ENCODE measurements at places on chromosomes 6 and 20.
A peak's percentile ranks its signal among the peaks of the same experiment; 100 is the strongest.

GRCh38 chr6:170160031-170160627 is 130.7 kb downstream of the DLL1 start:
- no peak for DNase-seq

GRCh38 chr6:145225500-145225899 is 509.8 kb downstream of the EPM2A start:
- DNase-seq, result no peak

- DNase-seq, result no peak
These were observed 47.4 kb upstream of the SRF start for GRCh38 chr6:43123461-43124314.

DNA sequence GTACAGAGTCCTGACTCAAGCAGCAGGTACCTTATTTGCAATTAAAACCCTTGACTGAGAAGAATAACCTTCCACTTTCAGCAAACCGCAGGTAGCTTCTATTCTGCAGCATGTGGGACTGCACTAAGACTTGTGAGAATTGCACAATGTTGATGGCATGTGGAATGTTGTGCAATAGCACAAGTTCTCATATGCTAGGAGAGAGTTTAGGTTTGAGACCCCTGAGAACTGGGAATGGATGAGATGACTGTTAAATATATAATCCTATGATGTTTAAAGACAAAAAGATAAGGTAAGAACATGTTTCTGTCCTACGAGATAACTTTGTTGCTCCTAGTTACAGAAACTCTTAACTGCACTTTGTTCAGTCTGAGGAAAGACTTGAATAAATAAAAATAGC is 194.6 kb downstream of the OTOR start:
- DNase-seq, result no peak

GRCh38 chr6:79453558-79454042 is 83.6 kb downstream of the LCA5 start:
- no peak for DNase-seq

DNA sequence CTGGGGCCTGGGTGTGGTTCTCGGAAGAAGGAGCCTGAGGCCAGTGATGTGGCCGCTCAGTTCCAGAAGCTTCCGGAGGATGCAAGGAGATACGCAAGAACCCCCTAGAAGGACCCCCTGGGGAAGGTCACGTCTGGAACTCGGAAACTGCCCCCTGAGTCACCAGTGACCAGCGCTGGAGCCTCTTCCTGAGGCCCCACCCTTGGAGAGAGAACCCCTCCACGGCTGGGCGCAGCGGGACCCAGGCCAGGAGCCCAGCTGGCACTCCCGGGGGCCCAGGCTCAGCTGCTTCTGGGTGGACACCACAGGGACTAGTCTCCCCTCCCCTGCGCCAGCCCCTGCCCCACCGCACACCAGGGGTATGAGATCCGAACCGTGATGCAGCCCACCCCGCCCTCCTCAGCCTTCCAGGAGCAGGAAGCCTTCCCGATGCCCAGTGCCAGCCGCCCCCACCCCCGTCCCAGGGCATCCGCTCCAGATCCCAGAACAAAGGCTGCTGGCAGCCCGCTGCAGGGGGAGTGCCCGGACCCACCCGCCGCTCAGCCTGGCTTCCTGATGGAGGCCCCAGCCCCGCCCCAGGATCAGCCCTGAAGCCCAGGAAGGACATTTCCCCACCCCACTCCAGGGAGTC is 7.5 kb downstream of the LAMA5 start:
- no peak for DNase-seq

DNA sequence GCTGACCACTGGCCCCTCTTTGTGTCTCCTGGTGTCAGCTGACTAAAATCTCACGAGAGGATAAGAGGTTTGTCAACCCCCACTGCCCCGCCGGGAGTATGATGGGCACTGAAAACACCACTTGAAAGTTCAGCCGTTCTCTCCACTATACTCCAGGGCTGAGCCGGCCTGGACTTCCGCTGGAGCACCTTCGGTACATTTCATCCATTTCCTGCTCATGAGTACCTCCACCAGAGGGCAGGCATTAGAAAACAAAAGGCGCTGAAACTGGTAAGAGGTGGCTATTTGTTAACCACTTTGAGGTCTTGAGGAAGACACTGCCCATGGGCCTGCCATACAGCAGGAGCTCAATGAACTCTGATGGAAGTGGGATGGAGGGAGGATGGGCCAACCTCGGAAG is 17.9 kb upstream of the ANKRD60 start:
- DNase-seq, result peak; percentile 7

- no peak for DNase-seq
These were observed 282.2 kb downstream of the PTPRK start for GRCh38 chr6:128238225-128238624.

DNA sequence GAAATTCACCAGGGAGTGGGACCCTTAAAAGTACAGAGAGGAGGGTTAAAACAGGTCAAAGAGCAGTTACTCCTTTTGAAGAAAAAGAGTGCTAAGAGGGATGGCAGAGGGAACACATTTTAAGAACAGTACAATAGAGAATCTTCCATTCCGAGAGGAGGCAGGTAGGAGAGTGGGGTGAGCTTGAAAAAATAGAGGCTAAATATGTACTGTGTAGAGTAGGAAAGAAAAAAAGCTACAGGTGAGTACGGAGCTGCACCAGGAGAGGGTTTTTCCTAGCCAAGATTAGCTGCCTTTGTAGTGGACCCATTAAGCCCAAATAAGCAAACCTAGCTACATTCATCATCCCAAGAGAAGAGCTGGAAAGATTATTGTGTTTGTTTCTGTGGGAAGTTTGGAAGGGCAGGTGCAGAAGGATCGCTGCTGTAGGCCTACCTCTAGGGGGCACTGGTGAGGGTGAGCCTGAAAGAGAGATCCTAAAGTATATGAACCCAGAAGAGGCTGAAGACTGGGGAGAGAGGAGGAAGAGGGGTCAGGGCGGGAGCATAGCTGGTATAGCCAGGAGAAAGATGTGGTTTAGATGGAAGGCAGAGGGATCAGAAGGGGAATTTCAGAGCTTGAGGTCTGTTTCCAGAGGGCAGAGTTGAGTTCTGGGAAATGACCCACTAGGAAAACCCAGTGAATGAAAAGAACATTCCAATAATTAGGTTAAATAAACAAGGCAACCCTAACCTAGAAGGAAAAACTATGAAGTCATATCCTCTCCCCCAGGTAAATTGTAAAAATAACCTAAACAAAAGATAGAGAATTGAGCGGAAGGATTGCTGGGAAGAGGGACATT is 50.2 kb upstream of the HINT3 start:
- peak; percentile 34 for DNase-seq

DNA sequence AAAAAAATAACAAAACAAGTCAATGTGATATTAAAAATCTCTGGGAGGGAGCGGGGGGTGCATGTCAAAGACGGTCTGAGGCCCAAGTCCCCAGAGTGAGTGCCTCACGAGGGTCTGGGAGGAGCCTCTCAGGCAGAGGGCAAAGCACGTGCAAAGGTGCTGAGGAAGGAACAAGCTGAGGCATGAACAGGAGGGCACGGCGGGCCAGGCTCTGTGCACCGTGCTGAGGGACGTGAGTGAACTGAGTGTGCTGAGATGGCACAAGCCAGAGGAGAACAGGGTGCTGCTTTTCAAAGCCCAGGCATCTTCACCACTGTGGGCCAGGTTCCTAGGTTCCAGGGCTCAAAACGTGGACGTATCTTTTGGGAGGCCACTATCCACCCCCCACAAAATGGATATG is 142.1 kb upstream of the PHACTR3 start:
- DNase-seq, result no peak

DNA sequence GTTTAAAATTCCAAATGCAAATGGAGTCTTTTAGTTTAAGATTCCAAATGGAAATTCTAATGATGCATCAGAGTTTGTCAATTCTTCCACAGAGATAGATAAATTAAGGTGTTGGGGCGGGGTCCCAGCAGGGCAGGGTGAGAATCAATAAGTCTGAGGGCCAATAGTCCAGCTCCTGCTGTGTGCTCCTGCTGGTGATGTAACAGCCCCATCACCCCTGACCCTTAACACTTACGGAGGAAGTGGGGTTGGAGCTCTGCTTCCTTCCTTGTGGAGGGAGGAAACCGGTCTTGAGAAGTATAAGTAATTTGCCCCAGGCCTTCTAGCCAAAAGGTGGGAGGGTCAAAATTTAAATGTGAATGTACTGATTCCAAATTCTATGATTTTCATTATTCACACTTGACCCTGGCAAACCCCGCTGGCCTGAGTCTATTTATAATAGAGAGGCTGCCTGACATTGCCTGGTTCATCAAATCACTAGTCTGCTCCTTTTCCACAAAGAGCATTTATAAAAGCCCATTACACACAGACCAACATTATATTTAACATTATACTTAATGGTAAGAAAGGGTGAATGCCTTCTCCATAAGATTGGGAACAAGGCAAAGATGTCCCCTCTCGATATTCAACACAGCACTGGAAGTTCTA is 17.2 kb downstream of the ZBTB2 start:
- no peak for DNase-seq

- no peak for DNase-seq
These were observed 84.5 kb downstream of the PLEKHG1 start for GRCh38 chr6:150684161-150684560.

- DNase-seq, result no peak
These were observed 1.7 kb downstream of the ADGRF4 start for GRCh38 chr6:47700053-47700452.

DNA sequence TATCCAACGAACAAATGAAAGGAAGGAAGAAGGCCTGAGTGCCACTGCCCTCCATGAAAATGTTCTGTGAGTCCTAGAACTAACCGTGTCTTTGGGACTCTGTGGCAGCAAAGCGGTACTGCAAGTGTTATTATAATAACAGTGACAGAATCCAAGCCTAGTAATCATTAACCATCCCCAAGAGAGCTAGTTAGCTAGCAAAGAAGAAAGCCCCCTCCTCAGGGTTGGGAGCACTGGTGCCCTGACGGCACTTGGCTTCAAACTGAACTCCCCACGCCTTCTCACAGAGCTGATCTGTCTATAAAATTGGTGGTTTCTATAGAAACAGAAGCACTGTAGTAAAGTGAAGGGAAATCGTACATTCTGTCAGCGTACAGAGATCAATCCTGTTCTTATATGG is 239.8 kb downstream of the PTPRT start:
- no peak for DNase-seq

GRCh38 chr6:42241915-42242314 is 24.3 kb upstream of the MRPS10 start:
- no peak for DNase-seq

DNA sequence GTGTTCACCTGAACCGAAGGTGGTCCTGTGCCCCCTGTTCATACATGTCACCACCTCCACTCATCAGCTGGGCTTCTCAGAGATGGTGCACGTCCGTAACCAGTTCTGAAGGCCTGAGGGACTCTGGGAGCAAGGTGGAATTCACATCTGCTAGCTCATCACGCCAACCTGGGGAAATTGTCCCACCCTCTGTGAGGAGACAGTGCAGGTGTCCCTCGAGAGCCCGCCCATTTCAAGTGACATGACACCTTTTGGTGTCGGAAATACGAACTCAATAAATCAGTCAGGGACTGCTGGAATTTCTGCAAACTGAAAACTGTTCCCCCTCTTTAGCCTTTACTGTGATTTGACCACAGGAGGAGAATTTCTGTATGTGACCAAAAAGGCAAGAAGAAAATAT is 99.4 kb downstream of the SYNDIG1 start:
- DNase-seq, result no peak

DNA sequence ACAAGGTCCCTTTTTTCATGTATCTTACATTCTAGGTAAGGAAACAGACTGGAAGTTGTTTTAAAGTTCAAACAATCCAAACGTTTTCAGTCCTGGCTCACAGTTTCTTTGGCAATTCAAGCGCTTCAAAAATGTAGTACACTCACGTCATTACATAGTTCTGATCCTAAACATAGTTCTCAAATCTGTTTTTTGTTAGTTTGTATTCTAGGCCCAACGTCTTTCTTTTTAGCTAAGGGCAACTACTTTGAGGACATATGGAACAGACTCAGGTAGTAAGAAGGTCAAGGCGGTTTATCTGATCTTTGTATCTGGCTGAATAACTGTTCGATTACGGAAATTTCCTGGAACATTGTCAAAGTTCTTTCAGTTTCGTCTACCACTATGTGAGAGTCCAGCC is 36.9 kb upstream of the PLCB4 start:
- no peak for DNase-seq

GRCh38 chr20:56943946-56944945 is 315.1 kb downstream of the TFAP2C start:
- no peak for DNase-seq

DNA sequence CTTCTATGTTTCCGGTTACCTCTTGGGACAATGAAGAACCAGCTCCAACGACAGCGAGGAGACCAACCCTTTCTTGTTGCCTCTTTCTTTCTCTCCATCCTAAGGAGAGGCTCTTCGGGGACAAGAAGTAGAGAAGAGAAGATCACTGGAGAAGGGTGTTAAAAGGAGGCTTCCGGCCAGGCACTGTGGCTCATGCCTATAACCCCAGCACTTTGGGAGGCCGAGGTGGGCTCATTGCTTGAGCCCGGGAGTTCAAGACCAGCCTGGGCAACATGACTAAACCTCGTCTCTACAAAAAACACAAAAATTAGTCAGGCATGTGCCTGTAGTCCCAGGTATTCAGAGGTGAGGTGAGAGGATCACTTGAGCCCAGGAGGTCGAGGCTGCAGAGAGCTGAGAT is 90.8 kb upstream of the TNFAIP3 start:
- no peak for DNase-seq
